ENCODE measurements at places on chromosomes 16 and 17.

GRCh38 chr17:15414532-15415306, 52.7 kb downstream of the CDRT4 start:
- ATAC-seq = no peak

- no peak for ATAC-seq
These were observed 185.9 kb downstream of the TMEM132E start for GRCh38 chr17:34765291-34765690.

GRCh38 chr17:29250666-29251065, 4.0 kb downstream of the CRYBA1 start:
- ATAC-seq = no peak

- no peak for ATAC-seq
These were observed 41.3 kb downstream of the ERCC4 start for GRCh38 chr16:13961099-13961811.

GRCh38 chr17:11986942-11987329, 10.3 kb downstream of the ZNF18 start:
- ATAC-seq = no peak

GRCh38 chr17:75575197-75575596, 12.4 kb upstream of the MYO15B start:
- no peak for ATAC-seq

DNA sequence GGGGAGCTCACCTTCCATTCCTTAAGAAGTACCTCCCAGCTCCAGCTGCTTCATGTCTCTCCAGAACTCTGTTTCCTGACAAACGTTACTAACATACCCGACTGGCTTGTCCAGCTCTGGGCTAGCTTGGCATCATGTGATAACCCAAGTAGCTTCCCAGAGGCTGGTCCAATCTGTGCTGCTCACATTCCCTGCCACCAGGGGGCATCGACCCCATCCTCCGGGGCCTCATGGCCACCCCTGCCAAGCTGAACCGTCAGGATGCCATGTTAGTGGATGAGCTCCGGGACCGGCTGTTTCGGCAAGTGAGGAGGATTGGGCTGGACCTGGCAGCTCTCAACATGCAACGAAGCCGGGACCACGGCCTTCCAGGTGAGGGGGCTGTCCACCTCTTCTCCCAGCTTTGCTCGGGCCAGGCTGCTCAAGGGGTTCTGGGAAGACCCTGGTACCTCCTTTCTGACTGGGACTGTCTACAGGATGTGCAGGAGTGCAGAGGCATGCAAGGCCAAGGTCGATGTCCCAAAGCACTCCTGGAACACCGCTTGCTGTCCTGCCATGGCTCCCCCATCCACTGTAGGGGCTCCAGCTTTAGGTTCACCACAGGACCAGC, 7.6 kb downstream of the EPX start:
- peak; percentile 70 for ATAC-seq
